ENCODE measurements at places on chromosomes 5 and 9.

DNA sequence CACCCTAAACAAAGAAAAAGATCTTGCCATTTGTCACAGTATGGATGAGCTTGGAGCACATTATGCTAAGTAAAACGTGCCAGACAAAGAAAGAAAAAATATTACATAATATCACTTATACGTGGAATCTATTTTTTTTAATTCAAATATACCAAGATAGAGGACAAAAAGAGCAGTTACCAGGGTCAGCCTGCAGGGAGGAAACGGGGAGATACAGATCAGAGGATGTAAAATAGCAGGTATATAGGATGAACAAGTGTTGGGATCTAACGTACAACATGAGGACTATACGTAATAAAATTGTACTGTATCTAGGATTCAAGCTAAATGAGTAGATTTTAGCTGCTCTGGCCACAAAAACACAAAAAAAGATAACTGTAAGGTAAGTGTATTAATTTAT, 247.5 kb downstream of the TMEM161B start:
- no peak for DNase-seq

DNA sequence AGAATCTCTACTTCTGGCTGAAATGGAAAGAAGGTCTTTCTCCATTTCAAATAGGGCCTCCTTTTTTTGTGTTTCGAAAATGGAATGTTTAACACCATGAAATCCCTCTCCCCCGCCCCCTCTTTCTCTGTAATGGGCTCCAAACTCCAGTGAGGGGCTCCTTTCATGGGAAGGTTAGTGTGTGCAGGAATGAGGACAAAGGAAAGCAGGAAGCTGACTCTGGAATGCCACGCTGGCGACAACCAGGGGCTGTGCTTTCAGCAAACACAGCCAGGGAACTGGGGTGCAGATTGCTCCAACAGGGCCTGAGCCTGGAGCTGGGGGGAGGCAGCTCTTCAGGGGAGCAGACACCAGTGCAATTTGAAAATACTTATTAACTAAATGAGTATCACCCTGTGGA, 82.8 kb downstream of the CRB2 start:
- DNase-seq = no peak

- no peak for DNase-seq
These were observed 24.1 kb upstream of the TRMT10B start for GRCh38 chr9:37729499-37729898.

DNA sequence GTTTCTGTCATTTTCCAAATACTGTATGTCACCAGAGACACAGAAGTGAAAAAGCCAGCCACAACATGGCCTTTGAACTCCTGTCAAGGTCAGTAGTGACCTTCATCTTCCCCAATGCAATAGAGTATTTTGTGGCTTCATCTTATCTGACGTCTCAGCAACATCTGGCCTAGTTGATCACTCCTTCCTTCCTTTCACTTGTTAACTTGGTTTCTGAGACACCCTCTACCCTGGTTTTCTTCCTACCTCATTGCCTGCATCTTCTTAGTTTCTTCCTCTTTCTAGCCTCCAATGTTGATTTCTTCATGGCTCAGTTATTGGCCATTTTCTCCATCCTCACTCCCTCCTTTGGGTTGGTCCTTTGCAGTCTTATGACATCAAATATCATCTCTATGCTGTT, 36.3 kb downstream of the GLIS3 start:
- no peak for DNase-seq

GRCh38 chr5:103033696-103034095, 86.2 kb downstream of the GIN1 start:
- DNase-seq = no peak

Measured in BJ (cell line).